ENCODE measurements at places on chromosomes 12 and 14.

GRCh38 chr14:56196274-56196673 is 78.1 kb downstream of the PELI2 start:
- DNase-seq: no peak

- DNase-seq: no peak
Measured at GRCh38 chr12:21894792-21895595, 46.2 kb downstream of the ABCC9 start.

DNA sequence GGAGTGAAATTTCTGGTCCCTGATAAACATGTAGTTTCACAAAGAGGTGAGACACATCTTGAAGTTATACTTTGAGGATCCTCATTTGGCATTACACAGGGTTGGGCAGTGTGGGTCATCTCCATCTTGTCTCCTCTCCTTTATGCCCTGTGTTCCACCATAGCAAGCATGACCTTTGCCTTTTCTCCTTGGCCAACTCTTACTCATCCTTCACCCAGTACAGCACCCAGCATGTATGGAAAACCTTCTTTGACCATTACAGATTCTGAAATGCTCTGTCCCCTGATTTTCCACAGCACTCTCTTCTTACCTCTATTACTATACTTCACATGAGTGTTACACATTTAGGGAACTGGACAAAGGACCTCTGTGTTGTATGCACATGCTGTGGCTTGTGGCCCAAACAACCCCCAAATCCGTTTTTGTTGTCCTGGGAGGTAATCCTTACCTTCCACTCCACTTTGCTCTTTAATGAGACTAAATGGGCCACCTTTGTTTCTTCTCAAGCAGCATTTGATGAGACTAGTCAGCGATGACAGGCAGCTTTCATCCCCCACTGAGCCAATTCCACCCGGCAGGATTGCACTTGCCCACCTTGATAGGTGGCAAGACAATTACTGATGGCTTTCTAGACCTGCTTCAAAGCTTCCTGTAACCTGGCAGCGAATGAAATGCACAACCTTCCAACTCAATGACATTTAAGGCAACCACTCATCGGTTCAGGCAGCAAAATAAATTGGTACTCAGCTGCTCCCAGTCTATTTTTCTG is 163.5 kb downstream of the MON2 start:
- no peak for DNase-seq

- DNase-seq: no peak
Measured at GRCh38 chr12:2009623-2010022, 5.4 kb upstream of the DCP1B start.

DNA sequence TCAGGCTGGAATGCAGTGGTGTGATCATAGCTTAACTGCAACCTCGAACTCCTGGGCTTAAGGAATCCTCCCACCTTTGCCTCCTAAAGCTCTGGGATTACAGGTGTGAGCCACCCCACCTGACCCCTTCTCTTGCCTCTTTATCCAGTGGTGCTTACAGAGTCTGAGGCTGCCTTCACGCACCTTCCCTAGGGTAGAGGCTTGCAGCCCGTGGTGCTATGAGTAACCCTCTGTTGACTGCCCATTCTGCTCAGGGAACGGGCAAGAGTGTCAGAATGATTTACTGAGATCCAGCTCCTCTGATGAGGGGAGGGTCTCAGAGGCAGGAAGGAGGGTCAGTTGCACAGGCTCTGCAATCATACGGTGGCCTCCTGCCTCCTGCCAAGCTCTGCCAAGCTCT is 125.1 kb upstream of the TBX3 start:
- DNase-seq: no peak
